ENCODE measurements at places on chromosomes 11 and 22. TPM values are rescaled to one million over a fixed set of nuclear protein-coding genes. Genes with fewer than 3 reads are reported as not detected.

Gene SPI1
- total RNA-seq: 0.74 TPM

Gene BIRC3
- total RNA-seq: 105 TPM

Gene TPBGL
- 0.47 TPM for total RNA-seq

Gene RCE1
- 43.5 TPM for total RNA-seq

GRCh38 chr11:119691020-119691666 lies 37.9 kb downstream of the NECTIN1 start:
- no peak for DNase-seq

GRCh38 chr11:130424613-130425140 lies 3.7 kb downstream of the ADAMTS8 start:
- no peak for DNase-seq

DNA sequence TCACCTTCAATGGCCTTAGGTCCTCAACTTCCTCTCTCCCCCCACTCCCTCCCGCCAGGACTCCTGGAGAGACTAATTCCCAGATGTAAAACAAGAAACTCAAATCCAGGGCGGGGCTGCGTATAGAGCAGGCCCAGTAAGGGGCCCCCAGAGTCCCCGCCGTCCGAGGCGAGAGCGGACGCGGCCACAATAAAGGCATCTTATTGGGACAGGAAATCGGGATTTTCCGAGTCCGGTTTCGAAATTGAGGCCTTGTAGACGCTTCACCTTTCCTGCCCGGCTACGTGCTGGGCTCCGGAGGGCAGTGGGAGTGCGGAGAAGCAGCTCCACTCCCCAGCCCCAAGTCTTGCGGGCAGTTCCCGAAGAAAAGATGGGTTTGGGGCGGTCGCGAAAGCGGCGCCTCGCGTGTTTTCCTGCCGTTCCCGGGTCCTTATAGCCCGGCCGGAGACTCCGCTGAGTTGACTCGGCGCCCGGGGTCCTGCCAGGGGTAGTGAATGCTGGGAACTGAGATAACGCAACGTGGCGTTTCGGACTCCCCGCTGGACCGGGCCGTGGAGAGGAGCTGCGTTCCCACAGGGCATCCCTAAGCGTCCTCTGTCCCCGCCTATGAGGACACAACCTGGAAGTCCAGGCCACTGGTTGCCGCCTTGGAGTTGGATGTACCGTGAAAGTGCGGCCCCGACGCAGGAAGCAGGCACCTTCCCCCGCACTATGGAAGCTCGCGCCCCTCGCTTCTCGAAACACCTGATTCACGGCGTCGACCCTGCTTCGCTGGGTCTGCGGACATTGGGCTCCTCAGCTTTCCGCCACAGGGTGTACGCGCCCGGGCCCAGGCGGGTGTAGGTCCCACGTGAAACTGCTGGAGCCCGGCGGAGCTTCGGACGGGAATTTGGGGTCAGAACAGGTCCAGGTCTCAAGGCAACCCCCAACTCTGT lies 4.8 kb upstream of the CHRM1 start:
- DNase-seq: no peak

- no peak for DNase-seq
Observed at GRCh38 chr11:85089654-85090053, 537.5 kb downstream of the DLG2 start.

- DNase-seq: no peak
Observed at GRCh38 chr11:65946655-65947054, 1.4 kb downstream of the TSGA10IP start.

GRCh38 chr11:8749202-8749601 lies 66.6 kb downstream of the RPL27A start:
- DNase-seq: no peak

DNA sequence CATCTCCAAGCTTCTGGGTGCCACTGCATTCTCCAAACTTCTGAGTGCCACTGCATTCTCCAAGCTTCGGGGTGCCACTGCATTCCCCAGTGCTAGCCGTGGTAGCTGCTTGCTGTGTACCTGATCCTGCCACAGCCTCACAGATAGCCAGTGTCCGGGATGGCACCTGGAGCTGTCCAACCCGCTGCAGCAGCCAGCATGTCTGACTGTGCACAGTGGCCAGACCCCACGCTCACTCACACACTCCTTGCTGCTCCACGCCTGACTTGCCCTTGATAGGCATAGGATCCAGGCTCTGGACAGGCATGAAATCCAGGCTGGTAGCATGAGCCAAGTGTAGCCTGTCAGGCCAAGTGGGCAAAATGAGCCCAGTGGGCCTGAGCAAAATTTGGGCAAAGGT lies 465.0 kb downstream of the GUCY1A2 start:
- no peak for DNase-seq

Measured in activated T-cell treated with anti-CD3 and anti-CD28 coated beads, Interleukin-2, amount 50 U/mL, for 4 hours (primary cell).